K562 (cell line): ENCODE measurements at places on chromosomes 12 and 14.

DNA sequence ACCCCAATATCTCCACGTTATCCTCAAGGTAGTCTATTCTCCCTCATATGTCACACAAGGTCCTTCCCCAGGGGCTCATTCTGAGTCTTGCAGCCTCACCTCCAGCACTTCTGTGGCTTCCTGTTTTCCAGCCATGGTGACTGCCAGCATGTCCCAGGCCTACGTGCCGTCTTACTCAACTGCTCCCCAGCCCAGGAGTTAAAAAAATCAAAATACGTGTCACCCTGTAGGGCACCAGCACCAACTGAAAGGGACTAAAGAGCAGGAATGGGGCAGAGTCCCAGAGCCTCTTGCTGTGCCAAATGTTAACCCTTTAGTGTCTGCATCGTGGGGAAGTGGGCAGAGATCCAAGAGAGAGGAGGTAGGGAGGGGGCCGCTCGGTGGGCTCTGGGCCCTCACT lies 37.0 kb upstream of the MED13L start:
- no peak for DNase-seq

DNA sequence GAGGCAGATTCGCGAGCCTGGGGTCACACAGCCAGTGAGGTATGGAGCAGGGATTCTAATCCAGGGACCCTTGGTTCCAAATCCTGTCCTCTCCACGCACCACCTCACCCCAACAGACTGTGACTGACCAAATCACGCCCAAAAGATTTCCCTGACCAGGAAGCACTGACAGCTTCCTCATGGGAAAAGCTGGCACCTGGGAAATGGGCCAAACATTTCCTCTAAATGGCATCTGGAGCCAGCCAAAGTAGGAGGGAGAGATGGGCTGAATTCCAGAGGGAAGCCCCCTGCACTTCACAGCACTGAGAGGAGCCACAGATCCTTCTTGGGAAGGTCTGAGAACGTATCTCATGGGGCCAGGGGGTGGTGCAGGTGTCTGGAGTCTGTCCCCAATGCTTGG lies 28.8 kb downstream of the CCDC92 start:
- DNase-seq: no peak

DNA sequence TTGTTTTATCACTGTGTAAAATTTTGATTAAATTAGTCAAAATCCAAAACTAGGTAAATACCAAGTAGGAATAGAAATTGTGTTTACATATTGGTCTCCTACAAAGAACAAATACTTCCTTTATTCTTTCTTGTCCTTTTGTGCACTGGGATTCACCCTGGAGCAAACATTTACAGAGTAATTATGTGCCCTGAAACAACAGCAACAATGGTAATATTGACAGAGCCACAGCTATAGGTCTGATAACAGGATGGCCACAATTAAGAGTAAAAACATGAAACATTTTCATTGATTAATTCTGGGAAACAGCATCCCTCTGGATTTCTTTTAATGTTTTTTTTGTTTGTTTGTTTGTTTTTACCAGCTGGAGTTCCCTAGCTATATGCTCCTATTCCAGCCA lies 61.2 kb downstream of the SLC38A6 start:
- no peak for DNase-seq

- peak; percentile 31 for DNase-seq
Observed at GRCh38 chr14:20802341-20803084, at the start of gene RNASE1. TSS of gene RNASE1 (minus strand) at chr14:20802844. CDS start at chr14:20802068, 776 bp downstream.

- DNase-seq: no peak
Observed at GRCh38 chr14:81727218-81727617, 193.6 kb upstream of the SEL1L start.

DNA sequence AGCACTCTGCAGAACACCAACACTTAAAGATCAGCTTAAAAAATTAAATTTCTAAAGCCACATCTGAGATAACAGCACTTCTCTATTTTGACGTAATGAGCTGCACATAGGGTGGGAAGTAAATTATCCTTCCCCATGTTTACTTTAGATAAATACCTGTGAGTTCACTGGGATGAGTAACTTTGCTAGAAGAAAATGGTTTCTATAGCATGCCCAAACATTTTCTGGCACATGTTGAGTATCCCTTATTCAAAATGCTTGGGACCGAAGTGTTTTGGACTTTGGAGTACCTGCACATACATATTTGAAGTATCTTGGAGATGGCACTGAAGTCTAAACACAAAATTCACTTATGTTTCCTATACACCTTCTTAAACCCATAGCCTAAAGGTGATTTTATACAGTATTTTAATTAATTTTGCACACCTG lies 6.6 kb downstream of the SLC38A2 start:
- DNase-seq: no peak

DNA sequence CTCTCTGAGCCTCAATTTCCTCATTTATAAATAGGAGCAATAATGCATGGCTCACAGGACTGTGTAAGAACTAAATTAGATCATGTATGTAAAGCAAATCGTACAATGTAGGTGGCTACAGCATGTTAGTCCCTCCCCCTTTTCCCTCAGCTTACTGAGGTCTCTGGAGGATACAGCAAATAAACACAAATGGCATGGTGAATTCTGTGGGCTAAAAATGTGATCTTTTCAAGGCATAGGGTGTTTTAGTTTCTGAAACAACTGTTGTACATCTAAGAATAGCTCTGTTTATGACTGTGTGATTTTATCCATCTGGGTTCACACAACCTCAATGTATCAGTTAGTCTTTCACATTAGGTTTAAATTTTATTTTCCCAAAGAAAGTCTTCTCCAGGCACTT lies 121.2 kb upstream of the PLEKHG7 start:
- DNase-seq: no peak

- DNase-seq: no peak
Observed at GRCh38 chr12:95017482-95017881, 14.0 kb upstream of the NDUFA12 start.

DNA sequence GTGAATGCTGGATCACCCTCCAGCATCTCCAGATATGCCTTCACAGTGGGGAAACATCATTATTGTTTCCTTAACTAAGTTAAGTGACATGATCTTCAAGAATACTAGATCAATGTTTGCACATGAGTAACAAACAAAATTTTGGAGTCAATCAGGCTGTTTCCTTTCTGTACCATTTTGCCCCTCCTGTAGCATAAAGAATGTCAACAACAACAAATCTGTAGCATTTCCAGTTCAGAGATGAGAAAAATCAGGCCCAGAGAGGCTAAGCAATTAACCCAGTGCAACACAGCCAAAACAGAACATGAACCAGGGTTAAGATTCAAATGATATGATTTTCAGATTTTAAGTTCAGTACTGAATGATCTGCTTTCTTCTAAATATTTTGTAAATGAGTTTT lies 31.7 kb downstream of the SRRM4 start:
- DNase-seq: no peak

DNA sequence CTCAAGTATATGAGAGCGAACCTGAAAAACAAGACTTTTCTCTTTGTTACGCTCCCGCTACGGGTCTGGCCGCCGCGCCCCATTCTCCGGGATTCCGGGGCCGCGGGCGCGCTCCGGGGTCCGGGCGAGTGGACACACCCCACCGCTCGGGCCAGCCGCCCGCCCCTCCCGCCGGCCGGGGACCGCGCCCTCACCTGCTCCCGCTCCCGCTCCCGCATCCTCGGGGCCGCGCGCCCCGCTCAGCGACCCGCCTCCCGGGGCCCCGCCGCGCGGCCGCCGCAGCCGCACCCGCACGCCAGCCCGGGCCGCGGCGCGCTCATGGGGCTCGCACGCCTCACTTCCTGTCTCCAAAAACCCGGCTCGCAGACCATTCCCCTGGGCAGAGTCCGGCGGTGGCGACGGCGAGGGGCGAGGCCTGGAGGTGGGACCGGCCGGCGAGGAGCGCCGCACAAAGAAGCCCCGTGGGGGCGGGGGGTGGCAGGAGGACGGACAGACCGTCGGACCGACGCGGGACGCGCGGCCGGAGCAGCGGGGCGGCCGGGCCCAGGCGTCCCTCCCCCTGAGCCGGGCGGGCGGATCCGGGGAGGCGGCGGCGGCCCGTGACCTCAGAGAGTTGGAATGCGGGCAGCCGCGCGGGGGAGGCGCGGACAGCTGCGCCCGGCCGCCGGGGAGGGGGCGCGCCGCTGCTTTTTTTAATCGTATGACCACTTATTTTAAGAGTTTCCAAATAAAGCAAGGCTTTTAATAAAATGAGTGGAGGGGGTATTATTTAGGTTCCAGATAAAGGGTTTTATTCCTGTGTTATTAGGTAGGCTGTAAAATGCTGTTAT lies at the start of gene PTPN21:
TSS of gene PTPN21 (minus strand) at position 551 of the 830 bp plus-strand sequence. CDS start 4,590 bp downstream, outside the sequence.
- DNase-seq: peak; percentile 80

GRCh38 chr14:95117937-95118721 lies 39.2 kb downstream of the DICER1 start:
- no peak for DNase-seq

- no peak for DNase-seq
Observed at GRCh38 chr14:91545946-91546716, 36.0 kb upstream of the PPP4R3A start.
